ENCODE measurements at places on chromosomes 5 and 9.
A peak's percentile ranks its signal among the peaks of the same experiment; 100 is the strongest.

GRCh38 chr5:3276896-3277295 lies 318.7 kb upstream of the IRX1 start:
- no peak for DNase-seq

- DNase-seq: no peak
These were observed 45.2 kb upstream of the ANKRD31 start for GRCh38 chr5:75281716-75282465.

GRCh38 chr5:171667341-171668096 lies 118.1 kb upstream of the SMIM23 start:
- no peak for DNase-seq

DNA sequence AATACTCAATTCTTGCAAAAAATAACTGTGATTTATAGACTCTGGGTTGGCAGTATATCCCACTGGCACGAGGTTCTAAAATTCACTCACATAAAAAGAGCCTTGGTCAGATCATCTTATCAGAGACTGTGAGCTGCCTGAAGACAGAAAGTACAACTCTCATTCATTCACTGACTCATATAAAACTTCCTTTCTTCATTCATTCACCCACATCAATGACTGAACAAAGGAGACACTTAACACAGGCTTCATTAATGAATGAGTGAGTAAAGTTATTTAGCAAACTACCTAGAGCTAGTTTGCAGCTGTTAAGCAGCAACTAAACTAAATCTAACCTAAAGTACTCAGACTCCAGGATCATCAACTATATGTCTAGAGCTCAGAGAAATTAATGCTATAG lies 214.7 kb downstream of the DENND1A start:
- no peak for DNase-seq

DNA sequence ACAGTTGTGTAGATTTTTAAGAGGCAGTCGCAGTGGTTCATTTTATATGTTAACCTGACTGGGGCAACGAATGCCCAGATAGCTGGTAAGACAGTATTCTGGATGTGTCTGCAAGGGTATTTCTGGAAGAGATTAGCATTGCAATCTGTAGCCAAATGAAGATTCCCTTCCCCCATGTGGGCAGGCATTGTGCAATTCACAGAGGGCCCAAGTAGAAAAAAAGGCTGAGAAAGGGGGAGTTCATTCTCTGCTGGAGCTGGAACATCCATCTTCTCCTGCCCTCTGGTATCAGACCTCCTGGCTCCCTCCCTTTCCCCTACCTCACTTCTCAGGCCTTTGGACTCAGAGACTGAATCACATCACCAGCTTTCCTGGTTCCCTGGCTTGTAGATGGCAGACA lies 70.6 kb downstream of the TENT4A start:
- no peak for DNase-seq

DNA sequence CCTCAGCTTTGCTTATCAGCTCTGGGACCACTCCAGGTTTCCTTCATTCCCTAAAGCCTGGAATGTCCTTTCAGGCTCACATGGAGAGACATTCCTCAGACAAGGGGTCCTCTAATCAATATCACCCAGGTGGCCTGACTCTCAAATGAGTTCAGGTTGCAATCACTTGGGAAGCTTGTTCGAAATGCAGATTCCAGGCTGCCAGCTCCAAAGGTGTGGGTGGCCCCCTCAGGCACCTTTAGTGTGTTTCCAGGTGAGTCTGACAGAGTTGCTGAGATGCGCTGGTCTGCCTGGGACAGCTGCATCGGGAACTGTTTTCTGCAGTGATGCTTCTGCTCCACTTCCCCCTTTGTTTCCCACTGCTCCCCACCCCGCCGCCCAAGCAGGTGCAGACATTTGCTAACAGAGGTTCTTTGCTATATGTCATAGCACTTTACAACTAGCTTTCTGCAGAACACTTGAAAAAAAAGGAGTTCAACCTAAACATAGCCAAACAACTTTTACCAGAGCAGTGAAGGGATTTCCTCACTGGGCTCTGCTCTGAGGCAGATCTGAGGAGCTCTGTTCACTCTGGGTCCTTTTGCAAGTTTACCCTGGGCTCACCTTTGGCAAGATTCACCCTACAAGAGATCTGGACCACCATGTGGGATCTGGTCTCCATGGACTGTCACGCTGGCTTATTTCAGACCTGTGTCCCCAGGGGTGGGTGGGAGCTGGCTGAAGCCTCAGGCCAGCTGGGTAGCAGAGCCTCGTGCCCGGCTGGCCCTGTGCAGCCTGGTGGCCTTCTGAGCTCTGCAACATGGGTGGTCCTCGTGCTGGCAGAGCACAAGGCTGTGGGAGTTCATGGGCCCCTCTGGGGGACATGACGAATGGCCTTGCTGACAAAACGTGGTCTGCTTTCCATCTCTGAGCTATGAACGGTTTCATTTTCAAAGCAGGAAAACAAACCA lies 539.6 kb downstream of the CCDC171 start:
- no peak for DNase-seq

DNA sequence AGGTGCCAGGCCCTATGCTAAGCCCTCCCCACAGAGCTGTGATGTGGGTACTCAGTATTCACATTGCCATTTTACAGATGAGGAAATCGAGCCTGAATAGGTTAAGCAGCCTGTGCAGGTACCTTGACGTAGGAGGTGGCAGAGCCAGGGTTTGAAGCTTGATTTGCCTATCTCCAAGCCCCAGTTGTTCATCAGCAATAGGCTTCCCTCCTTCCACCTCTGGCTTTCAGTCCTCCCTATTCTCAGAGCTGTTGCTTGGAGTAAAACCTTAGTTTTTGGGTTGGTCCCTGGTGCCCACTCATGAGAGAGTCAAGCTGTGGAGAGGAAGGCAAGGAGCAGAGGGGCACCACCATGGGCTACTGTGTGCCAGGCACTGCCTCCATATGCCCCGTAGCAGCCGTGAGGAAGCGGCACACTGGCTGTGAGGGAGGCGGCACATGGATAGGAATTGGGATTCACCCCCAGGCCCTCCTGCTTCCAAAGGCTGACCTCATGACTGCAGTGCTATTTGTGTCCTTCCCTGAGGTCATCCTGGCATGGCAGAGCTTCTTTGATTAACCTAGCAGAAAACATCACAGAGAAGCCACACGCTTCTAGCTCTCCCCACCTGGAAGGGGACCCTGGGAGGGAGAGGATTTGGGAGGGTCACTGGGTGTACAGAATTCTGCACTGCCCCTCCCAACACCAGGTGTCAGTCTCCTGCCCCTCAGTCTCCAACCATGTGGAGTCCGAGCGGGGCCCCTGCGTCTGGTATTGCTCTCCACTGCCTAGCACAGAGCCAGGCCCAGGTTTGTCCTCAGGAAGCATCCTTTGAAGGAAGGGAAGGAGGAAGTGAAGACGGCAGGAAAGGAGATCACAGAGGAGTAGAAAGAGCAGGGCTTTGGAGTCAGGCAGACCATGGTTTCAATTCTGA lies 109.8 kb downstream of the RGS3 start:
- DNase-seq: no peak

- peak; percentile 51 for DNase-seq
These were observed 54.5 kb downstream of the DIAPH1 start for GRCh38 chr5:141564216-141564692.

DNA sequence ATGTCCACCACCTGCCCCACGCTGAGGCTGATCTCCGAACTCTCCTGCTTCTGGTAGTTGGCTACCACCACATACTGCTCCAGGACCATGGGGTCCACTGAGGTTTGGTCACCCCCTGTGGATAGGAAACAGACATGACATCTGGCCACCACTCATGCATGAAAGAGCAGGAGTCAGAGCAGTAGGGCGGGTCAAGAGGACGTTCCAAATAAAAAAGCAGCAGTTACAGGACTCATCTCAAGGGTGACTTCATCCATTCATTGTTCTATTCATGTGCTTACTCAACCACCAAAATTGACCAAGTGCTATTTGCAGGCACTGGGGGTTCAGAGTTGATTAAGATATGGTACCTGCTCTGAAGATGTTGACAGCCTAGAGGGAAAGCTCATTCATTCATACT lies 79.2 kb upstream of the UBTD2 start:
- DNase-seq: no peak

GRCh38 chr9:78014776-78015175 lies 16.8 kb downstream of the GNAQ start:
- DNase-seq: no peak

- DNase-seq: no peak
These were observed 182.0 kb upstream of the WWC1 start for GRCh38 chr5:168109441-168109840.

DNA sequence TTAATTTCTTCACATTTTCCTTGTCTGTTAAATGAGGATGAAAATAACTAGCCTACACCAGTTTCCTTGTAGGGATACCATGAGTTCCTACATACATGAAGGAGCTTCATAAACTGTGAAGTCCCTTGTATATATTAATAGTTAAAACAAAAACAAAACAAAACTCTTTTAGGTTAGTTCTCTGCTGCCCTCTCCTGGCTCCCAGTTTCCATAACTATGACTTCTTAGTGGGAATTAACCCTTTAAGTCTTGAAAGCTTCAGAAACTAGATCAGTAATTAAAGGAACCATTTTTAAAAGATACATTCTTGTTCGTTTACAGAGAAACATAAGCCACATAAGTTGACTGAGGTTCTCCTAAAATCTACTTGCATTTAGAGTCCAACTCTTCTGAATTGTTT lies 500.0 kb upstream of the C9orf72 start:
- DNase-seq: no peak

DNA sequence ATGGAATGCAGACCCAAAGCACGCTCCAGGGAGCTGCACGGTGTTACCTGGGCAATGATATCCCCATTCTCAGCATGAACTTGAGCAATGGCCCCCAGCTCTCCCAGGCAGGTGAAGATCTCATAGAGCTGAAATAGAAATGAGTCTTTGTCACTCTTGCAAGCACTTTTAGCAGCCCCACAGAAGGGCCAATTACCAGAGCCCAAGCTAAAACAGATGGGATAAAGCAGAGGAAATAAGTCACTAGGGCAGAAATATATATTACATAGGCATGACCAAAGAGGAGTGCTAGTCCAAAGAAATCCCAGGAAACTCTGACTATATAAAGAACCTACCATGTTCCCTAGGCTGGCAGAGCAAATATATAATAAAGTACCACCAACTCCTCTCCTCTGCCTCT lies 97.3 kb downstream of the DPYSL3 start:
- DNase-seq: no peak

DNA sequence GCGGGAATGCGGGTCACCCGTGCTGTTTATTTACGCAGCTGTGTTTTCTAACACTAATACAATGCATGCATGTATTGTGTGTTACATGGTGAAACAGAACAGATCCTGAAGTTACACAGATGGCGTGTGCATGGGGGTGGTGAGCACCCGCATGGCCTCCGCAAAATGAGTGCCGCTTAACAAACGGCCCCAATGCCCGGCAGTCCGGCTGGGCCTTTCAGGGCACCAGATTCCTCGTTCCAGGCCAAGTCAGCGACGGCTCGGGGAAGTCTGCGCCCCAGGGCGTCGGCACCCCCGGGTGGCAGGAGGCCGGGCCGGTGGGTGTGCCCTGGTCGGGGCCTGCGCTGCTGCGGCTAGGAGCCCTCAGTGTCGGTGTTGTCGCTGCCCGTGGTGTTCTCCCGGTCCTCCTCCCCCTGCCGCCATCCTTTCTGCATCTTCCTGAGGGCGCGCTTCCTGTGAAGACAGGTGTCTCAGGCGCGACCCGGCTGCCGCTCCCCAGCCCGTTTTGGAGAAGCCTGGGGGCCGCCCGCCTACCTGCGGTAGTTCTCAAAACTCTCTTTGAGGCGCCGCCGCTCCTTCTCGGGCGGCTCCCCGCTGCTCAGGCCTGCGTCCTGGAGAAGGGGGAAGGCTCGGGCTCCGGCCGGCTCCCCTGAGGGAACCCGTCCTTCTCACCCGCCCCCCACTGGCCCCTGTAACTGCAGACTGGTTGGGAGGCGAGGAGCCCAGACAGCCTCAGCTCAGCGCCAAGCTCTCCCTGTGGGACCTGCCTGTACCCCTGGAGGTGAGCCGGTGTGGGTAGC lies 605 bp upstream of the DNLZ start:
- DNase-seq: no peak

GRCh38 chr5:175840050-175840841 lies 31.1 kb upstream of the CPLX2 start:
- no peak for DNase-seq

DNA sequence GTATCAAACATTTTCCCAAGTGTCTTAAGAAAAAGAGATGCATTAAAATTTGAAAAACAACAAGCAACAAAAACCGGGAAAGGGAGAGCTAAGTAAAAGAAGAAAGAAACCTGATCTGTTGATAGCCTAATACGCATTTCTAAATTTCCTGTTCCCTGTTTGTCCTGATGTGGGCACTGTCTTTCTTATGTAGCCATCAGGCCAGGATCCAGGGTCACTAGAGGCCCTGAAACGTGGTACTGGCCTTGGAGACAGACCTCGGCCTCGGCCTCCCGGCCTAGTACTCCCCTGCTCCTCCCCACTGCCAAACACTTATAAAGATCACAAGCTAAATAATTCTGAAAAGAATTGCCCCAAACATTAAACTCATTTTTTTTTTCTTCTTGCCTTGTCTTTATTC lies 547.2 kb downstream of the IRX1 start:
- no peak for DNase-seq

GRCh38 chr5:157516006-157516405 lies 56.0 kb downstream of the NIPAL4 start:
- no peak for DNase-seq

DNA sequence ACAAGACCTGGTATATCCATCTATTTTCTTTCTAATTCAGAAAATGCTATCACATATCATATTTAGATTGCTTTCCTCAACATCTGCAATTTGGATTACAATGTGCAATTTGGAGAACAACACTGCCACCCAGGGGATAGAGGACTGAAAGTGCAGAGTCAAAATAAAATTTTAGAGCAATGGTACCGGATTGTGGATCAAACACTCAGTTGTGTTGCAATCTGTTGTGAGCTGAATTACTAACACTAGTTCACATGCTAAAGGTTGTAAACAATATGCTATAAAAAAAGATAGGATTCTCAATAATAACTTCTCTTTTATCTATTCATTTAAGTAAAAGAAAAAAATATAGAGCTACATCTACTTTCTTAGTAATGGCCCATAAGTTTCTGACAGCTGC lies 11.9 kb upstream of the SRFBP1 start:
- DNase-seq: peak; percentile 5

GRCh38 chr5:55232985-55233928 lies at the start of gene CCNO:
Gene CCNO (minus strand): TSS chr5:55233608. CDS start chr5:55233523, 85 bp downstream.
- peak; percentile 77 for DNase-seq

- DNase-seq: no peak
These were observed 44.8 kb downstream of the NACC2 start for GRCh38 chr9:136050266-136050700.

DNA sequence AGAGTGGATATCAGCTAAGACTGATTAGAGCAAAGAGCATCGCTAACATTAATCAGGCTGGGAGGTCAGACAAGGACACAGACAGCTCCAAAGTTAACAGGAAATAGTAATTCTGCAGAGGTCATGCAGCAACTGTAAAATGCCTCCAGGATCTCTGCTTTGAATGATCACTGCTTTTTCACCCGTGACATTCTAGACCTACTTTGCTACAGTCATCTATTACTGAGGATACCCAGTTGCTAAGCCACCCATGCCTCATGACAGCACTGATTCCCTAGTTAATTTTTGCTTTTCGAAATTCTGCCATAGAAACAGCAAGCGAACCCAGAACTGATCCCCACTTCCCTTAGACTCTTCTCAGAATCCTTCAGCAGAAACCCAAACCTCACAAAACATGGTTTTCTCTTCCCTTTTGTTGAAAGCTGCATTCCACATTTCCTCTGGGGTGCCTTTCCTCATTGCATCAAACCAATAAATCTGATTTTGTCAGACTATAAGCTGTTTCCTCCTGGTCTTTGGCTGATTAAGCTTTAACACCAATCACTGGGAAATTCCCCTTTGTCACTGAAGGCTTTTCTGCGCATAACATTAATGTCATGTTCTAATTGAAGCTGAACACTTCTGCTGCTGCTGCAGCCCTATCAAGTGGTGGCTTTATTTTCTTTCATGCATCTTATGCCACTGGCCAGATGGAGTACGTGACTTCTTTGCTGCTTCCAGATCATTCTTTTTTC lies 201.1 kb upstream of the CHD1 start:
- no peak for DNase-seq

- DNase-seq: no peak
These were observed 32.2 kb downstream of the BHMT start for GRCh38 chr5:79143684-79144379.

All from NCI-H1105 (cell line).